ENCODE measurements at places on chromosomes 11 and 22.
A peak's percentile ranks its signal among the peaks of the same experiment; 100 is the strongest.

DNA sequence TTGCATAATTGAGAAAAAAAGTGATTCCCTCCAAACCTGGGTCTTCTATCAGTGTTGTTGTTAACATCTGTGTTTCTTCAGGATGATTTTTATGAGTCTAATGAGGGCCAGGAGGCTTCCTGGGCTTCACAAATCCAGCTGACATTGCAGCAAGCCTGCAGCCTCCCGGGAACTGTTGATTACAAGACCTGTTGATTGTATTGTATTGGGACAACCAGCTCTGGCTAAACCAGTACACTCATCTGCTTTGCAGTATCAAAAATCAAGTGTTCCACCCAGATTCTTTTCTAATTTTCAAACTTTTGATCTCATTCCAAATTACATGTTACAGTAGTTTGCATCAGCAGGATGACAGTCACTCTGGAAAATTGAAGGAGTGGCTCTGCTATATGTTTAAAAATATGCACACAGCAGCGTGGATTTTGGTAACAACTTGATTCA lies 16.1 kb upstream of the PRSS23 start:
- no peak for DNase-seq

GRCh38 chr11:46380340-46381047 lies 975 bp upstream of the MDK start:
- peak; percentile 44 for DNase-seq

- no peak for DNase-seq
Measured at GRCh38 chr11:69001243-69002081, 11.6 kb downstream of the MRGPRF start.

DNA sequence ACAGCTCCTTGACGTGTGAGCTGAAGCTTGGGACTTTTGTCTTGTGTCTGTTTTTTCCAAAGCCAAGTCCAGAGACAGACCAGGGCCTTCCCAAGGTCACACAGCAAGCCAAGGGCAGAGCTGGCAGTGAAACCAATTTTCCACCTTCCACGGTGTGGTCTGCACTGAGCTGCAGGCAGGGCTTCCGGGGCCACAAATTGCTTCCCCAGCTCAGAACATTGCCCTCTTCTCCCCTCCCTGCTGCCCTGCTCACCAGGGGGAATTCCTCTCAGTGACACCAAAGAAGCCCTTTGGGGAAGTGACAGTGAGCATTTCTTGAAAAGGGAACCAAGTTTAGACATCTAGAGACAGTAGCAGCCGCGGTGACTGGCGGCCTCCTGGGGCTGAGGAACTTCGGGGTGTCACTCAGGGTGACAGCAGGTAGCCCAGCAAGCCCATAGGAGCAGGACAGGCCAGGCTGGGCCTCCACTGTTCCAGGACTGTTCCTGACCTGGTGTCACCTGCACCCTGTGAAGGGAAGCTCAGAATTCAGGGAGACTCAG lies 9.2 kb downstream of the FXYD2 start:
- DNase-seq = peak; percentile 54

GRCh38 chr11:95419915-95420314 lies 188.9 kb upstream of the SESN3 start:
- DNase-seq = no peak

- DNase-seq = no peak
Measured at GRCh38 chr11:63321723-63322122, 47.9 kb upstream of the SLC22A9 start.

DNA sequence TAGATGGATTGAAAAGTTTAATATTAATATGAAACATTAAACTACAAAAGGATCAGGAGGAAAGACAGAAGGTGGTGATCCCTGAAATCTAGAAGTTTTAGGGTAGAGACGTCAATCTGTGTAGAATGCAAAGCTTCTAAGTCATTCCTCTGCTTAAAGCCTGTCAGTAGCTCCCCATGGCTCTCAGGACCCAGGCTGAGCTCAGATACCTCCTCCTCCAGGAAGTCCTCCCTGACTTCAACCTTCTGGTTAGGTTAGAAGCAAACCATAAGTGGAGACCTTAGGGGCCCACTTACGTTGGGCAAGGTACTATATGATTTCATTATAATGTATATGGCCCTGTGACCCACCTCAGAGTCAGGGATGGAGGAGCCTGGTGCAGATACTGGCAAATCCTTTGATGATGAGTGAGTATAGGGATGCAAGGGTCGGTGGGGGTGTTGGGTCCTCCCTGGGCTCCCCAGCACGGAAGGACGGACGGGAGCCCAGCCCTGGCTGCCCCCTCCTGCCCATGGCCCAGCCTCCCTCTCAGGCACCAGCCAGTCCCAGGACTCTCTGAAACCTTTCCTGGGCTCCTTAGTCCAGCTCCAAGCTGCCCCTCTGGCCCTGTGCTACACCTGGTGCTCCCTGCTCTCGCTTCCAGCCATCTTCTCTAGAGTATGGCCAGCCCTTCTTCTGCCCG lies 3.2 kb upstream of the PPP6R3 start:
- DNase-seq = no peak

DNA sequence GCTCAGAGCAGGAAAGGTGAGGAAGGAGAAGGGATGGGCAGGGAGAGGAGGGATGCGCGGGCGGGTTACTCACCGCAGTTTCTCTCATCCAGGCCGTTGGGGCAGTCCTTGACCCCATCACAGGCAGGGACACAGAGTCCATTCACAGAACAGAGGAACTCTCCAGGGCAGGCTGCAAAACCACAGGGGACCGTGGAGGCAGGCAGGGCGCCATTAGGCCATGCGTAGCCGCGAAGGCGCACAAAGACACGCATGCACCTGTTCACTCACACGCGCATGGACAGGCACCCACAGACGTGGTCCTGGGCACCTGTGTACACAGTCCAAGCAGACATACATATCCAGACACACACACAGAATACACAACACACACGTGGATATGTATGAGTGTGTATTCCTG lies 23.0 kb downstream of the KCTD17 start:
- no peak for DNase-seq

DNA sequence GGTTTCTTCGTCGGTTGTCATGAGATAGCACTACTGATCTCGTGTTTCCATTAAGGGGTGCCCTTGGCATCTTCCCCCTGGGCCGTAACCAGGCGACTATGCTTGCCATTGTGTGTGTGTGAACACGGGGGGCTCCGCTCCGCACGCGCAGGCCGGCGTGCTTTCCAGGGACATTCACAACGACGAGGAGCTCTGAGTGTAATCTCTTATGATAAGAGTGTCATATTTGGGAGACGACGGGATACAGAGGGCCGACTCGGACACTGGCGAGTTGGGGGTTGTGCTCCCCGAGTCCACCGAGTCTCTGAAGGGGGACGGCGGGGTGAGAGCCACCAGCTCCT lies 170.9 kb upstream of the CTSC start:
- no peak for DNase-seq

DNA sequence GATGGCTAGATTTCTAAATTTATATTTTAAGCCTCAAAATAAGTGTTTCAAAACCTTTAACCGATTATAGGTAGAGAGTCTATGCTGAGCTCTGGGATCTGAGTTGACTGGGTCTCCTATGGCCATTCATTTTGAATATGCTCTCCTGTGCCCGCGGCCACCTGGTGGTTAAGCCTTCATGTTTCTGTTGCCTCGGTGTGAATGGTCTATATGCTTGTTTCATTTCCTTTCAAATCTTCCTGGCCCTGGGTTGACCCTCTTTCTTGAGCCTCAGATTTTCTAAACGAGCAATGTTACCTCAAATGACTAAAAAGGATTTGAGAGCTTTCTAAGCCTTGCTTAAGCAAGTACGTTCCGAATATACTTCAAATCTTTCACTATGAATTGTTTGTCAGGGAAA lies 789.4 kb upstream of the KIRREL3 start:
- DNase-seq = no peak

- no peak for DNase-seq
Measured at GRCh38 chr22:31841078-31841827, 87.4 kb downstream of the DEPDC5 start.

- no peak for DNase-seq
Measured at GRCh38 chr22:28900379-28900925, 17.1 kb downstream of the ZNRF3 start.

DNA sequence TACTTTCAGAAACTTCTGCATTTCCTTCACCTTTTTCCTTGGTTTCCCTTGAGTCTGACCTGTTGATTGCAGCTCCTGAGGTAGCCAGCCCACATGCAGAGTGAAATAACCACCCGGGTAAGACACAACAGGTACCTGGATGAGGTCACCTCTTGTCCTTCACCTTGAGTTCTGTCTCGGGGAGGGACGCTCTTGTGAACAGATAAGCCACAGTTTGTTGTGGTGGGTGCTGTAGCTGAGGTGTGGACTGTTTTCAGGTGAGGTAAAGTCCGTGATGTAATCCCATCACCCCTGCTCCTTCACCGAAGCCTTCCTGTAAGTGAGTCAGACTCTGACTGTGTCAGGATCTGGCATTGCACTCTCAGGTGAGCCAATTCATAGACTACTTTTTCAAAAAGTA lies 183.1 kb downstream of the NAV2 start:
- no peak for DNase-seq

GRCh38 chr22:39138357-39138997 lies 14.0 kb downstream of the CBX7 start:
- DNase-seq = no peak

- DNase-seq = peak; percentile 45
Measured at GRCh38 chr11:59186130-59186594, 14.2 kb downstream of the DTX4 start.

DNA sequence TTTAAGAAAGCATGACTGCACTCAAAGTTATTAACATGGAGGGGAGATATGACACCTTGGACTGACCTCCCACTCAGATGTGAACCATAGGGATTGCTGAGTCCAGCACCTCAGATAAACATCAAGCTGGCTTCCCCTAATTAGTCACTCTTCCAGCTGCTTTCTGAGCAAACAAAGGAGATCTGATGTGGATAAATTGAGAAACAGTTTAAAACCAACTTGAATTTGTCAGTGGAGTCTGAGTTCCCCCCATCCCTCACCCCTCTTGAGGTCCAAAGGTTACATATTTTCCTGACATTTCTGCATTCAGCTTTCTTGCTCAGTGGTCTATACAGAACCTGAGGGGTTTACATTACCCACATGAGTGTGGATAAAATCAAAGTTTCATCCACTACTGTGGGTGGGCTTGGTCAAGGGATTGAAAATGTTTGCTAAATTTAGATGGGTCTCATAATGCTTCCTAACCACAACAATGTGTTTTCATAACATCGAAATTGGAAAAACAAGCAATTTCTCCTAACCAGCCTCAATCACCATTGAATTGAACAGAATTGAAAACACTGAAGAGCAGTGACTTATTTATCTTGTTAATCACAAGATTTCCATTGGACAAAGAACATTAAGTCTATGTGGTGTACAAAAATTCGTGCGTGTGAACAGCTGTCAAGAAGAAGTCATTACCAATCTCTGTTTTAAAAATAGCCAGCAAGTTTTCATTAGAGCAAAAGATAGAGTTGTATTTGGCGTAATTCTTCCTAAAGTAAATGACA lies 292.3 kb downstream of the METTL15 start:
- no peak for DNase-seq

GRCh38 chr22:39556970-39557841 lies 13.3 kb upstream of the CACNA1I start:
- DNase-seq = peak; percentile 29

DNA sequence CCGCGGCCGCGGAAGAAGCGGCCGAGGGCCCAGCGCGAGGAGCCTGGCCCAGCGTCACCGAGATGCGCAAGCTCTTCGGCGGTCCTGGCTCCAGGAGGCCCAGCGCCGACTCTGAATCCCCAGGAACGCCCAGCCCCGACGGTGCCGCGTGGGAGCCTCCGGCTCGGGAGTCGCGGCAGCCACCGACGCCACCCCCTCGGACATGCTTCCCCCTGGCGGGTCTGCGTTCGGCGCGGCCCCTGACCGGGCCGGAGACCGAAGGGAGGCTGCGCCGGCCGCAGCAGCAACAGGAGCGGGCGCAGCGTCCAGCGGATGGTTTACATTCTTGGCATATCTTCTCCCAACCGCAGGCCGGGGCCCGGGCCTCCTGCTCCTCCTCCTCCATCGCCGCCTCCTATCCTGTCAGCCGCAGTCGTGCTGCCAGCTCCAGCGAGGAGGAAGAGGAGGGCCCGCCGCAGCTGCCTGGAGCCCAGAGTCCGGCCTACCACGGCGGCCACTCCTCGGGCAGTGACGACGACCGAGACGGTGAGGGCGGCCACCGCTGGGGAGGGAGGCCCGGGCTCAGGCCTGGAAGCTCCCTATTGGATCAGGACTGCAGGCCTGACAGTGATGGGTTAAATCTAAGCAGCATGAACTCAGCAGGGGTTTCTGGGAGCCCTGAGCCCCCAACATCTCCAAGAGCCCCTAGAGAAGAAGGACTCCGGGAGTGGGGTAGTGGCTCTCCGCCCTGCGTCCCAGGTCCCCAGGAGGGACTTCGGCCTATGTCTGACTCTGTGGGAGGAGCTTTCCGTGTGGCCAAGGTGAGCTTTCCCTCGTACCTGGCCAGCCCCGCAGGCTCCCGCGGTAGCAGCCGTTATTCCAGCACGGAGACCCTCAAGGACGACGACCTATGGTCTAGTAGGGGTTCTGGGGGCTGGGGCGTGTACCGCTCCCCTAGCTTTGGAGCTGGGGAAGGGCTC lies 1.2 kb downstream of the ARHGEF17 start:
- DNase-seq = no peak

DNA sequence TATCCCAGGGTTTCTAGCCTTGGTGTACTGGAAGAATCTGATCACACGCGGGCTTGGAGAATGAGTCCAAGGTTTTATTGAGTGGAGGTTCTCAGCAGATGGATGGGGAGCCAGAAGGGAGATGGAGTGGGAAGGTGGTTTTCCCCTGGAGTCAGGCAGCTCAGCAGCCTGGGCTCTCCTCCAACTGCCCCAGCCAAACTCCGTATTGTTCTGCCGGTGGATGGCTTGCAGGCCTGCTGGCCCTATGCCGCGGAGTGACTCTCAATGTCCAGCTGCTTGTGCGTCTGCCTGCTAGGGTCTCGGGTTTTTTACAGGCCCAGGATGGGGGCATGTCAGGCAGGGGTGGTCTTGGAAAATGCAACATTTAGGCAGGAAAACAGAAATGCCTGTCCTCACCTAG lies 162.4 kb upstream of the LMO1 start:
- no peak for DNase-seq

GRCh38 chr11:17601256-17601671 lies 54.2 kb downstream of the OTOG start:
- DNase-seq = no peak

DNA sequence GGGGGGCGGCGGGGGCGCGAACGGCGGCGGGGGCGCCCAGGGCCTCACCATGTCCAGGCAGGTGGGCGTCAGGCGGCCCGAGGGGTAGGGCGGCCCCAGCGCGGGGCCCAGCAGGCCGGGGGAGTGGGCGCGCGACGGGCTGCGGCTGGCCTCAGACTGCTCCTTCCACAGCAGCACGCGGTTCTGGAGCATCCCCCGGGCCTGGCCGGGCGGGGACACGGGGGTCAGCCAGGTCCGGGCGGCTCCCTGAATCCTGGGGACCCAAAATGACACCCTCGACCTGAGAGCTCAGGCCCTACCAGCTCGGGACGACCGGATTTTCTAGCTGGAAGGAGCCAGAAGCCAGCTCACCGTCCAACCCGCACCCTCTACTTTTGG lies 5.5 kb upstream of the SLC16A8 start:
- DNase-seq = no peak

GRCh38 chr11:79377406-79377805 lies 63.4 kb downstream of the TENM4 start:
- no peak for DNase-seq
